ENCODE measurements at places on chromosomes 16 and 17.
A peak's percentile ranks its signal among the peaks of the same experiment; 100 is the strongest.

GRCh38 chr17:45319239-45319703, 2.5 kb upstream of the MAP3K14 start:
- no peak for DNase-seq

DNA sequence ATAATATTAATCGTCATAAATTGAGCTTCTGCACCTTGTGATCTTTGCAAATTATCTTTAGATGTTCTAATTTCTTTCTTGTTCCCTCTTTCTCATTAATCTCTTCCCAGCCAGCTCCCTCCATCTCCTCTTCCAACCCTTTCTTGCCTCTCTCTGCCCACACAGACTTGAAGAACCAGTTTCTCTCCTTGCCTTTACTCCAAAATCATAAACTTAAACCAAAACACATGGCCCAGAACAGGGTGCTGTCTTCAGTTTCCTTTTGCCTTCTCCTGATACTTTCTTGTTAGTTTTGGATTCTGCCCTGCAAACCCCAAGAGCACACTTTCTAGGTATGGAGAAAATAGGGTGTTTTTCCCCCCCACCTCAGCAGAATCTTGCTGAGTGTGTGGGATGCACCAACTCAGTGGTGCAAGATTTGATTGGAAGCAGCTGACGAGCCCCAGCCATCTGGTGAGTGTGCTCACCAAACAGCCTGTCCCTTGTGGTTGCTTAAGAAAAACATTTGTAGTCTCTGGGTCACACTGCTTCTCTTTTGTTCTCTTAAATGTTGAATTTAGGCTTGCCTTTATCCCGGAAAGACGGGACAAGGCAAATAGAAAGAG, 175.8 kb upstream of the MAF start:
- DNase-seq = peak; percentile 68

GRCh38 chr16:4578961-4579530, 22.9 kb downstream of the C16orf96 start:
- no peak for DNase-seq

- DNase-seq = no peak
Measured at GRCh38 chr17:64406321-64407200, 15.9 kb upstream of the PECAM1 start.

DNA sequence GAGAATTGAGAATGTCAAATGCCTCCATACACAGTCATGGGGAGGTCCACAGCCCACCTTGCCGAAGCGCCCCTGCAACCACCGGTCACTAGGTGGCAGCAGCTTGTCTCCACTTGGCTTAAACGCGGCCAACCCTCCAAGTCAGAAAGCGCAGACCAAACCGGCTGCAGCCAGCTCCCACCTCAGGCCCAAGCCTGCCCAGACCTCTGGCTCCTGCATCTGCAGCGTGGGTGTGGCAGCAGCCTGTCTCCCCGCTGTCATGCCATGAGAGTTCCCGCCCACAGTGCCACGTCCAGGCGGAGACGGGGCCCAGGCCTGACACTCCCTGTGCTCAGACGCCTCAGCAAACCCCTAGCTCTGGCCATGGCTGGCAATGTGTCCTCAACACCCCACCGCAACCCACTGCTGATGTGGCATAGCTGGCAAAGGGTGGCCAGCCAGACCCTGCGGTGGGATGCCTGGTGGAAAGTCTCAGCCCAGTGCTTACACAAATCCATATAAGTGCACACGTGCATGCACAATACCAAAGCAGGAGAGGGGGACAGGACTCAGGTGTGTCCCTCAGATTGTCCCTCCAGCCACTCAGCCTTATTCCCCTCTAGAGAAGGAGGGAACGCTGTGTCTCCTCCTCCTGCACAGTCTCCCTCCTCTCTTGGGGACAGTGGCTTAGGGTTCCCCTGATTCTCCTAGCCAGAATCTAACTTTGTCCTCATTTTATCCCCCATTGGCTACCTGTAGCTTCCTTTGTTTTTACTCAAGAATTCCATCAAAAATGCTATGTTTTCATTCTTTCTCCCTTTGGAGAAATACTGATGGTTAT, 10.9 kb downstream of the COPZ2 start:
- DNase-seq = peak; percentile 88

DNA sequence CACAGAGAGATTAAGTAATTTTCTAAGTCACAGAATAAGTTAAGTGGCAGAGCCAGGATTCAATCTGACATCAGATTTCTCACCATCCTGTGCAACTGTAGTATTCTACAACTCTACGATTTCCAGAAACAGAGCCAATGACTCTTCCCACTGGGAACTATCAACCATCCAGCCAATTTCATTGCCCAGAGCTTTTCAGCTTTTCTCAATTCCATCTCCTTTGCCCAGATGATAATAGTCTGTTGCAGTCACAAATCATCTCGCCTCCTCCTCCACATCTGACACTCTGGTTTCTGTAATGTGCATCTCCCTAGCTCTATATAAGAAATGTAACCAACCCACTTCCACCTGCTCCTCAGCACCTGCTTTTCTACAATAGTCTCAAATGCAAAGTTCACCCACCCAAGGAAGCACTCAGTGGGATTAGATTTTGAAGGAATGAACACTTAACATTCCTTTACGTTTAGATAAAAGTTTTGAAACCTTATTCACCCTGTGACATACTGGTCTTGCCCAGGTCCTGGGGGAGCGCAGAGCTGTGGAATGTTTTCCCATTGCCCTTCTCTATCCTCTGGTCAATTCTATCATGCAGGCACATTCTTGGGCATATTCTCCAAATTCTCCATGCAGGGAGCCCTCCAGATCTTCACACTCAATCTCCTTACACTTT, 167.8 kb upstream of the ASIC2 start:
- DNase-seq = no peak

DNA sequence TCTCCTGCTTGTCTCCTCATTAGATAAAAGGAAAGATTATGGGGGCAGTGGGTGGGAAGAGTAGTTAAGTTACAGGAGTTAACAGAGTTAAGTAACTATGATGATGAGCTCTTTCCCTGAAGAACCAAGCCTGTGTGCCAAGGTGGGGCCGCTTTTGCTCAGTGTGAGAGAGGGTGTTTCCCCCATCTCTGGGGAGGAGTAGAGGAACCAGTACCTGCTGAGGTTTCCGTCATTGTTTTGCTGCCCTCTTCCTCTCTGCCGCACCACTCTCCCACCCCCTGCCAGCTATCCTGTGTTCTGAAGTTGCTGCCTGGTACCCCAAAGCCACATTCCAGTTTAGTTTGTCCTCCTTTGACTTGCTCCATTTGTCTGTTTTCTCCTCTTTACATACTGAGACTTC, 20.8 kb upstream of the KRT10 start:
- no peak for DNase-seq

DNA sequence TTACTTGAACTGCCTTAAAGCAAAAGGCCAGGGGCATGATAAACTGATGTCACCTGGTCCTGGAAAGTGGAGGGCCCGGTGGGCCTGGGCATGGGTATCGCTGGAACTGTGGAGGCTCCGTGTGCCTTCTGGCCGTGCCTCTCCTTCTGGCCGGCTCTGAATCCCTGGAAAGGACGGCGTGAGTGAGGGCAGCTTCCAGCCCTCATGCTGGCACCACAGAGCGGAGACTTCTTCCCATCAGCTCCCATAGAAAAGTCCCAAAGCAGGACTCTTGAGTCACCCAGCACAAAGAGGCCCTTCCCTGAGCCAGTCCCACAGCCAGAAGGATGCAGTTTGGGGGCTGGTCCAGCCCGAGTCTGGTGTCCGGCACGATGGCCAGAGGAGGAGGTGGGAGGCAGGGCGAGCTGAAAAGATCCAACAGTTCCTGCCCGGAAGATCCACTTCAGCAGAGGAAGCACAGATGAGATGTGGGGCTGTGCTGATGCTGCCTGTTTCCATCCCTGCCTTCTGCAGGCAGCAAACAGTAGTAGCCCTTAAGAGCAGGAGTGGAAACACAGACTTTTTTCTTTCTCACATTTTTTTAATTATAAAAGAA, 7.8 kb downstream of the GAA start:
- peak; percentile 77 for DNase-seq

GRCh38 chr16:85379041-85380001, 233.8 kb upstream of the GSE1 start:
- no peak for DNase-seq

DNA sequence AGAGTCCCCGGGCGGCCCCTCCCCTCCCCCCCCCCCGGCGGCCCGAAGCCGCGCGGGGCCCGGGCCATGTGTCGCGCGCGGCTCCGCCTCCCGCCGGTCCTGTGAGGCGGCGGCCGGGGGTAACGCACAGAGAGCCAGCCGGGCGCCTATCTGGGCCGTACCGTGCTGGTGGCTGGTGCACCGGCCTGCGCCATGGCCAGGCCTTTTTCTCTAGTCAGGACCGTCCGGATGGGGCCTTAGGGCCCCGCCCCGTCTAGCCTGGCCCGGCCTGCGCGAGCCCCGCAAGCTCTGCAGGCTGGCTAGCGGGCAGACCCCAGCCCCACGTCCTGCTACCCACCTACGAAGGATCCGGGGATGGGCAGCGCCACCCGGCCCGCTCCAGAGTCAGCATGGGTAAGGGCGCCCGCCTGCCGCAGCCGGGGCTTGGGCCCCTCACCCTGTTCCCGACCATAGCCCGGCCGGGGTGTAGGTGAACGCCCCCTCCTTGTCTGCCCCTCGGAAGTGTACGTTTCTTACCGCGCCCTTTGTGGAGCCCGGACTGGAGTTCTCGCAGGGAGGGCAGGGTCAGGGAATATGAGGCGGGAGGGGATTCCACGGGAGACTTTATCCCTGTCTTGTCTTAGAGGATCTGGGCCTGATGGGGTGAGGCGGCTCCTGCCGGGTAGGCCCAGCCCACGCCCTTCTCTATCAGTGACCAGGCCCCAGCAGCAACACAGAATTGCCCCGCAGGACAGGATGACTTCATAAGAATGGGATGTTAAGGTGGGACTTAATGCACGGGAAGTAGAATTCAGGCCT, at the start of gene CENPT:
TSS of gene CENPT (minus strand) at position 630 of the 798 bp plus-strand sequence. CDS start 13,834 bp downstream, outside the sequence.
- peak; percentile 88 for DNase-seq

GRCh38 chr17:9022573-9023391, 1.5 kb downstream of the NTN1 start:
- DNase-seq = no peak

- no peak for DNase-seq
Measured at GRCh38 chr17:6456914-6457687, 12.8 kb downstream of the PIMREG start.

GRCh38 chr17:3968886-3969524, 4.8 kb upstream of the ATP2A3 start:
- no peak for DNase-seq

GRCh38 chr16:4381072-4381934, 9.7 kb downstream of the VASN start:
- DNase-seq = no peak

DNA sequence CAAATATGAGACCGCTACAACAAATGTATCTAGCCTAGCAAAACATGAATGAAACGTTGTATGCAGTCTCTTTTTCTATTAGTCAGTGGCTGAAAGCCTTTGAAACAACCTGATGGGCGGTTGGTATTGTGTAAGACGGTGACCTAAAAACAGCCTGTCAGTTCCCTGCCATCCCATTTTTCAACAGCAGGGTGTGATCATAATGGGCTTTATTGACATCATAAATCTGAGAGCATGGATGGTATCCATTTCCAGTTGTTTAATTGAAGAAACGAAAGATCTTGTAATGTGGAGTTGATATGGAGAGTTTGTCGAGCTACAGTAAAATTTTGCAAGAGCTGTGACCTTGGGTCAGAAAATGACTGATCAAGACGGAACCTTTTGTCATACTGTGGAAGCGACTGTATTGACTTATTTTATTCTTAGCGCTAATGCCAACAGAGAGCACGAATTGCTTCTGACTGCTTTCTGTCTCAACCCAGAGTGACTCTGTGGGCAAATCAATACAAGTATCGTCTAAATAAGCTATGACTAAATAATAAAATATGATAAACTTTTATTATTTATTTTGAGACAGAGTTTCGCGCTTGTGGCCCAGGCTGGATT, 12.3 kb upstream of the MEIOB start:
- no peak for DNase-seq

GRCh38 chr16:30184096-30184890, 891 bp downstream of the CORO1A start:
- no peak for DNase-seq

DNA sequence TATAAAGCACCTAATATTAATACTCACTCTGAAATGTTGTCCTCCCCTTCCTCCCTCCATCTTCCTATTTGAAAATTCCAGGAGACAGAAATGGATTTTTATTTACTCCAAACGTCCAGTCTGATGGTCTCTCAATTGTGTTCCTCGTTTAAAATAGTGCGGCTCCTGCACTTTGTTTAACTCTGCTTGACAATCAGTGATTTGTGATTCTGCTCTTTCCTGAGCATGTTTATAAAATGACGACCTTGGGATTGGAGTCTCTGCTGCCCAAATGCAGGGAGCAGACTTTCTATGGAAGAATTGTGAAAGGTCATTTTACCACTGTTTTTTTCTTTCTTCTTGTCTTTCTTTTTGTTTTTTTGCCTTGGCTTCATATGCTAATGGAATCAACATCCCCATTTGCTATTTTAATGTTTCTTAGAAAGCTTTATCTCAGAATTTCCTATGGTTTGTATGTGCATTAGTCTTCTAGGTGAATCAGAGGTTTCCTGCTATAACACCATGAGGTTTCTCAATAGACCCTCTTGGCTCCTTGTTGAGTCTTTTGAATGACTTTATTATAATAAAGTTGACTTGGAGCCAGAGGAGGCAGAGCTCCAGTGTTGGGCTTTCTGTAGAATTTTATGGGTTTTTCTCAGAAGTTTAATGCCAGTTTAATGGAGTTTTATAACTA, 376.5 kb downstream of the CDH11 start:
- DNase-seq = no peak

- no peak for DNase-seq
Measured at GRCh38 chr17:72882426-72882825, 210.1 kb downstream of the SLC39A11 start.

All from lower leg skin (tissue), 4 donors.